ENCODE measurements at places on chromosomes 7 and 10.
A peak's percentile ranks its signal among the peaks of the same experiment; 100 is the strongest.

DNA sequence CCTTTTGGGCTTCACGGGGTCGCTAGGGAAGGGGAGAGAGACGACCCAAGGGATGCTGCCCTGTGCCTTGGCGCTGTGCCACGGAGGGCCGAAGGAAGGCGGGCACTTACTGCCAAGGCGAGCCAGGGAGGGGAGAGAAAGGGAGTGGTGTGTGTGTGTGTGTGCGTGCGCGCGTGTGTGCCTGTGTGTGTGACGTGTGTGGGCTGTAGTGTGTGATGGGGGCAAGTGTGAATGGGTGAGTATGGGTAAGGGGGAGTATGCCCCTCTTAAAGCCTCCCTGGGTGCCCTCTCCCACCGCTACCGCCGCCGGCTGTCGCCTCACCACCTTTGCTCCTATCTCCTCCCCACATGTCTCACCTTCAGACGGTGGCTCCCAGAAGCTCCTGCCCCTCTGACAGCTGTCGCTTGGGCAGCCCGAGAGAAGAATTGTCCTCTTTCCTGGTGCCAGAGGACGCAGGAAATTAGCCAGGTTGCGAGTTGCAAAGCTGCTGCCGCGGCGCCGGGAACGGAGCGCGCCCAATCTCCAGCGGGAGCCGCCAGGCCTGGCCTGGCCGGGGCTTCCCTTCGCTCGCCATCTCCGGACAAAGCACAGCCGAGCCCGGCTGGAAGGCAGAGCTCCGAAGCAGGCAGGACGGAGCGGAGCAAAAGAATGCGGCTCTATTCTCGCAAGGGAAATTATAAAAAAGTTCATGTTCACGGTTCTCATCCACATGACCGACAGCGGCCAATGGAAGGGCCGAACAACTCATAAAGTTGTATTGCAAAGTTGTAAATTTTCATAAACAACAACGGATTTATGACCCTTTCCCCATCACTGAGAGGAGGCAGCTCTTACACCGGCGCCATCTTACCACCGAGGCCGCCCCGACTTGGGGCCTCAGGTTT lies at the start of gene HOXA3:
Gene HOXA3, minus strand, starts transcription at position 653 of the 885 bp plus-strand sequence. CDS start 41,943 bp downstream, outside the sequence.
- ATAC-seq: peak; percentile 17

DNA sequence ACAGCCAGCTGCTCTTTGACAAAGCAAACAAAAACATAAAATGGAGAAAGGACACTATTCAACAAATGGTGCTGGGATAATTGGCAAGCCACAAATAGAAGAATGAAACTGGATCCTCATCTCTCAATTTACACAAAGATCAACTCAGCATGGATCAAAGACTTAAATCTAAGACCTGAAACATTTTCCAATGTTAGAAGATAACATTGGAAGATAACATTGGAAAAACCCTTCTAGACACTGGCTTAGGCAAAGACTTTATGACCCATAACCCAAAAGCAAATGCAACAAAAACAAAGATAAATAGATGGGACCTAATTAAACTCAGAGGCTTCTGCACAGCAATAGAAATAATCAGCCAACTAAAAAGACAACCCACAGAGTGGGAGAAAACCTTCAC lies 425.7 kb upstream of the SEMA3D start:
- ATAC-seq: no peak

- peak; percentile 52 for ATAC-seq
Observed at GRCh38 chr7:141550386-141551093, 670 bp upstream of the AGK start.

DNA sequence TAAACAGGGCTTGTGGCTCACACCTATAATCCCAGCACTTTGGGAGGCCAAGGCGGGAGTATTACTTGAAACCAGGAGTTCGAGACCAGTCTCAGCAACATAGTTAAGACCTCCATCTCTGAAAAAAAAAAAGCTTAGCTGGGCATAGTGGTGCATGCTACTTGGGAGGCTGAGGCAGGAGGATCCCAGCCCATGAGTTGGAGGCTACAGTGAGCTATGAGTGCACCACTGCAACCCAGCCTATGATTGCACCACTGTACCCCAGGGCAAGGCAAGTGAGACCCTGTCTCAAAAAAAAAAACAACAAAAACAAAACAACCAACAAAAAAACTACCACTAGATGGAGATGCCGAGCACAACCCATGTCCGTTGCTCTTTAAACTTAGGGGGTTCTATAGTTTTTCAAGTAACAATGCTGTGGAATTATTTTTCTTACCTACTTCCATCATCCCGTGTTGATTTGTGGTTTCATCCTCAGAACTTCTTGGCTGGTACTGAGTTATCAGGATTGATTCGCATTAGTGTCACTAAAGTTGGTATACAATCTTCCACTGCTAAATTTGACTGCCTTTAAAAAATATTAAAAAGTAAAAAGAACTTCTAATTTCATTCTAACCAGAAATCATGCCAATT lies 12.2 kb upstream of the REPIN1 start:
- ATAC-seq: peak; percentile 71
